Daoy (cell line): ENCODE measurements at places on chromosomes 13 and 19.
A peak's percentile ranks its signal among the peaks of the same experiment; 100 is the strongest.

DNA sequence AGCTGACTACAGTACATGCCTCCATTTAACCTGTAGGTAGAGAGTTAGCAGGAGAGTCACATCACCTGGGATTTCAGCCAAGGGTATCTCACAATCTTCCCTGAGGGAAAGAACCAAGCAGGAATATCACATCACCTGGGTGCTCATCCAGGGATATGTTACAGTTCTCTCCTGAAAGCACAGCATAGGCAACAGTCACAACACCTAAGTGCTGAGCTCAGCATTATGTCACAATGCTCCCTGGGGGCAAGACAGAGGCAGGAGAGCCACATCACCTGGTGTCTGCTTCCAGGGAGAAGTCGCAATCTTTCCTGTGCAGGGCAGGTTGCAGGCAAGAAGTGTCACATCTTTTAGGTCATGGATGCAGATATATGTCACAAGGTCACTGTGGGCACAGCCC is 9.4 kb upstream of the ZNF91 start:
- no peak for DNase-seq

GRCh38 chr13:110319397-110319773 is 12.3 kb downstream of the COL4A2 start:
- no peak for DNase-seq

- DNase-seq: no peak
Observed at GRCh38 chr19:2046046-2046907, 4.8 kb downstream of the MKNK2 start.

DNA sequence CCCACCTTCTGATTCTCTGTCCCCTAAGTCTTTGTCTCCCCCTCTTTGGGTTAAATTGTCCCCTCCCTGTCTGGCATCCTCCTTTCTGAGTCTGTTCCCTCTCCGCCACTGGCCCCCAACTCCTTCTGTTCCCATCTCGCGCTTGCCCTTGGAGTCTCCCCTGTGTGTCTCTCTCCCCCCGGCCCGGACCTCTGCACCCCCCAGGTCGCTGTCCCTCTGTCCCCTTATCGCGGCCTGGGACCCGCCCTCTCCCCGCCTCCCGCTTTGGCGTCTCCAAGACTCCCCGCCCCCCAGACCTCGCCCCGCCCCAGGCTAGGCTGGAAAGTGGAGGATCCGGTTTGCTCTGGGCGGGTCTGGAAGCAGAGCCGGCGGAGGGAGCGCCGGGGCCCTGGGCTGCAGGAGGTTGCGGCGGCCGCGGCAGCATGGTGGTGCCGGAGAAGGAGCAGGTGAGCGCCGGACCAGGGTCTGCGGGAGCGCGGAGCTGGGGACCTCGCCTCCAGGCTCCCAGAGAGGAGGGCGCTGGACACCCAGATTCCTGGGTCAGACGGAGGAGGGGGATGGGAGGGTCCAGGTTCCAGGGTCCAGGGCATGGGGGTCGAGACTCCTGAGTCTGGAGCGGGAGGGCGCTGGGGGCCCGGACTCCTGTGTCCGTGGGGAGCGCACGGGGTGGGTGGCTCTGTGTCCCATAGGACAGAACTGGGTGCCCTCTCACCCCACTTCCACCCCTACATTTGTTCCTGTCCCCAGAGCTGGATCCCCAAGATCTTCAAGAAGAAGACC is at the start of gene TRPM4:
TRPM4 (plus strand) TSS at position 348 of the 780 bp plus-strand sequence; CDS start at position 423, 75 bp downstream.
- DNase-seq: peak; percentile 87

DNA sequence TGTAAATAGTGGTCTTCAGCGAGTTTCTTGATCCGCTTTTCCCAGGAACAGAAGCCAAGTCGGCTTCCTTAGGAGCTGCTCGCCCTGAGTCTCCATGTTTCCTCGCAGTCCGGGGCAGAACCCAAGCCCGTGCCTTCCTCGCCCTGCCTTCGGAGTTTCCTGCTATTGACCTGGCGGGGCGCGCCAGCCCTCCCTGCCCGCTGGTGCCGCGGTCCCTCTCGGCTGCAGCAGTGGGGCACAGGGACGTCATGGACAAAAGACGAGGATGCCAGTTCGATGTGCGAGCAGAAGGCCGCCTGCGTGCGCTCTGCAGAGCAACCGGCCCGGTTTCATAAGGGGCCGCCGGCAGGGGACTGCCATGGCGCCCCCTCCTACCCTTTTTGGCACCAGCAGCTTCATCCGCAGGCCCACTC is 156.6 kb downstream of the TM9SF2 start:
- DNase-seq: peak; percentile 29

DNA sequence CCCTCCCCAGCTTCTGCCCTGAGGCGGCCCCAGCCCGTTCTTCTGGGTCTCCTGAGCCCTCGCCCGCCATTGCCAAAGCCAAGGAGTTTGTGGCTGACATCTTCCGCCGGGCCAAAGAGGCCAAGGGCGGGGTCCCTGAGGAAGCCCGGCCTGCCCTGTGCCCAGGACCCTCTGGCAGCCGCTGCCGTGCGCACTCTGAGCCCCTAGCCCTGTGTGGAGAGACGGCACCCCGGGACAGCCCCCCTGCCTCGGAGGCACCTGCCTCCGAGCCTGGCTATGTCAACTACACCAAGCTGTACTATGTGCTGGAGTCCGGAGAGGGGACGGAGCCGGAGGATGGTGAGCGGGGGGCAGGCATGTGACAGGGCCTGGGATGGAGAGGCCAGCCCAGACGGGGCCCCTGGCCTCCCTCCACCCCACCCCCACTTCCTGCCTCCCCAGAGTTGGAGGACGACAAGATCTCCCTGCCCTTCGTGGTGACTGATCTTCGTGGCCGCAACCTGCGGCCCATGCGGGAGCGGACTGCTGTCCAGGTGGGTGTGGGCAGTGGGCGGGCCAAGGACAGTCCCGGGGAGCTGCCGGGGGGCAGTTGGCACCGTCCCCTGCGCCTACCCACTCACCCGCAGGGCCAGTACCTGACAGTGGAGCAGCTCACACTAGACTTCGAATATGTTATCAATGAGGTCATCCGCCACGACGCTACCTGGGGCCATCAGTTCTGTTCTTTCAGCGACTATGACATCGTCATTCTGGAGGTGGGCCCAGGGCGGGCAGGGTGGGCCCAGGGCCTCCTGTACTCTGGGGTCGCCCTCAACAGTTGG is 7.0 kb downstream of the DCAF15 start:
- no peak for DNase-seq

DNA sequence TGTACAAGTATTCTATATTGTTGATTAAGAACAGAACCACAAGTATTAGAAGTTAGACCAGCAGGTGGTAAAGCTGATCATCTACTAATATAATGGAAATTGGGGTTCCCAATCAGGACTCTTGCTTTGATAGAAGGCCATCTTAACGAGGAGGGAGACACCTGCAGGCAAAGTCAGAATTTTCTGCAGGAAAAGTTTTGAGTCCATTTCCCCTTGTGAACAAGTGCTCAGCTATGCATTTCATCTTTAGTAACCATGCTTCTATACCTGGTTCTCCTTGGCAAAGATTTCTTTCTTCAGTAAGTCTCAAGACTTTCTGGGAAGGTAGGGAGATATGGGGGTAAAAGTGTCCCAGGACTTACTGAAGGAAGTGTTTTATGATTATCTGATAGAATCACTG is 36.1 kb upstream of the USPL1 start:
- no peak for DNase-seq

GRCh38 chr19:3851254-3852176 is 17.3 kb downstream of the ZFR2 start:
- DNase-seq: no peak

- DNase-seq: no peak
Observed at GRCh38 chr19:14496834-14497227, 904 bp upstream of the GIPC1 start.

DNA sequence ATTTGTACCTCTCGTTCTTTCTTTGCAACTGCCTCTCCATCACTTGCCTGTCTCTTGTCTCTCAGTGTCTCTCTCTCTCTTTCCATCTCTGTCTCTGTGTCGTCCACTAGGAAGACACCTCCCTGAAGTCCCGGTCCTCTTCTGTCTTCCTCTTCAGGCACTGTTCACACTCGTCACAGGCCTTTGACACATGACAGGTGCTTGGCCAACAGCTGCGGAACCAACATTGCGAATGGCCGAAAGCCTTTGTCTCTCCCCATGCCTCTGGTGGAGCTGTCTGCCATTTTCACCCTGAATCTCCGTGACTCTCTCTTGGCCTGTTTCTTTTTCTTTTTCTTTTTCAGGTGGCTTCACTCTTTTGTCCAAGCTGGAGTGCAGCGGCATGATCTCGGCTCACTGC is 2.8 kb downstream of the HIPK4 start:
- DNase-seq: no peak

DNA sequence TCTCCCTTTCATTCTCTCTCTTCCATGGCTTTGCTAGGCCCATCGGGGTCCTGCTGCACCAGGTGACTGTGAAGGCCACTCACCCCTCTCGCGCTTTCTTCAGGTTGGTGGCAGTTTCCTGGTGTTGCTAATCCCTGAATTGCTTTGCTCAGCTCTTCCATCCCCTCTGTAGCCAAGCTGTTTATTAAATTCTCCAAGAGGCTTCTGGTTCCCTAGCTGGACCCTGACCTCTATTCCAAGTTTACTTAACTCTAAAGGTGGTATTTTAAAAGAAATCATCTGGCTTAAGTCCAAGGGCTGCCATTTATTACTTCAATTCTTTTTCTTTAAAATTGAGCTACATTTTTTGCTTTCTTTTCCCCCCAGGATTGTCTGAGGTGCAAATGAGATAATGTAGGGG is 32.7 kb upstream of the MICU2 start:
- no peak for DNase-seq

DNA sequence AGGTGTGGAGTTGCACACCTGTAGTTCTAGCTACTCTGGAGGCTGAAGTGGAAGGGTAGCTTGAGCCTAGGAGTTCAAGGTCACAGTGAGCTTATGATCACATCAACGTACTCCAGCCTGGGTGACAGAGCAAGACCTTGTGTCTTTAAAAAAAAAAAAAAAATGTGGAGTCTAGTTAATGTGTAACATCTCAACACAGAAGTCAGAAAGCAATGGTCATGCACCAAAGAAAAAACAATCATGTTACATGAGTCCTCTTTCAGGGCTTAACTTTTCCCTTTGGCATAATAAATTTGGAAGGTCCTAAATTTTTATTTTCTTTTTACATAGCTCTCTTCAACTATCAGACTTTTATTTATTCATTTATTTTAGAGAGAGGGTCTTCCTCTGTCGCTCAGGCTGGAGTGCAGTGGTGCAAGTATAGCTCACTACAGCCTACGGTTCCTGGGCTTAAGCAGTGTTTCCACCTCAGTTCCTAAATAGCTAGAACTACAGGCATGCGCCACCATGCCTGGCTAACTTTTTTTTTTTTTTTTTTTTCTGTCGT is 22.3 kb downstream of the SETDB2 start:
- no peak for DNase-seq

DNA sequence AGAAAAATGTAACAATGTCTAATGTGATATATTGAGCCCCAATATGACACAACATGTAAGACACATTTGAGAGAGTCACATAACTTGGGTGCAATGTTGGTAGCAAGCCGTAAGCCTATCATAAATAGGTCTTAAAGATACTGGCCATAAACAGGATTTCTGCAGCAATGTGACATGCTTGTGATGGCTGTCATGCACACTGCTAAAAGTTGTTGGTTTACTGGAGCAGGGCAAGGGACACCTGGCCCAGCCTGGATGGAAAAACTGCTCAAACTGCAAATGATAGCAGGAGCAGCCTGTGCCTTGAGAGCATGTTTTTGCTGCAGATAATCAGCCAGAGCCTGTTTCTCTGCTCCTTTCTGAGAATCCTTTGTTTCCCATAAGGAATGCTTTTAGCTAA is 136.7 kb upstream of the ZNF91 start:
- DNase-seq: no peak

DNA sequence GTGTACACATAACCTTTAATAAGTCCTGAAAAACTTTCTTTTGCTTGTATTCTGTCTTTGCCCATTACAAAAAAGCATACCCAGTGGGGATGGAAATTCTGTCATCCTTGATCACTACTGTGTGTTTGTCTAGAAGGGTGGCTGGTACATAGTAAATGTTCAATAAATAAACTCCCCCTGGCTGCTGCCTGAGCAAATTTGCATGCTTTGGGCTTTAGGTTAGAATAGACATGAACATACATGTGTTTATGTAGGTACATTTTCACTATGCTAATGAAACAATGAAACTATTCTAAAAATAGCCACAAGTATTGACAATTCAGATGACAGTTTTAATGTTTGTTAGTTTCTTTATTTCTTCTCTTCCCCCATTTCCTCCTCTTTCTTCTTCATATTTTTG is 36.1 kb downstream of the TNFSF13B start:
- DNase-seq: no peak

- no peak for DNase-seq
Observed at GRCh38 chr13:88623150-88623549, 952.0 kb downstream of the SLITRK5 start.

GRCh38 chr13:88314496-88314895 is 643.3 kb downstream of the SLITRK5 start:
- DNase-seq: no peak

GRCh38 chr13:112342841-112343361 is 33.3 kb upstream of the SPACA7 start:
- DNase-seq: no peak

DNA sequence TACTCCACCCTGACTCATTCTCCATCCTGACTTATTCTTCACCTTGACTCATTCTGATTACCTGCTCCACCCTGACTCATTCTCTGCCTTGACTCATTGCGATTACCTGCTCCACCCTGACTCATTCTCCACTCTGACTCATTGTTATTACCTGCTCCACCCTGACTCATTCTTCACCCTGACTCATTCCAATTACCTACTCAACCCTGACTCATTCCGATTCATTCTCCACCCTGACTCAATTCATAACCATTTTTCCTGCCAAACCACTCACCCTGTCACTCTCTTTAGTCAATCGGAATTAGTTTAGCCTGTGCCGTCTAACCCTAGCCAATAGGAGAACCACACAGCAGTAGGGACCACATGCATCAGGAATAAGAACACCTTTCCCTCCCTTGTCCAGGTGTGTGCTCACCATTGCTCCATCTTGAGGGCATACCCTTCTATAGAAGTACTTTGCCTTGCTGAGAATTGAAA is 1227.4 kb upstream of the PCDH20 start:
- DNase-seq: peak; percentile 19

GRCh38 chr19:15282311-15282705 is 50.0 kb downstream of the BRD4 start:
- no peak for DNase-seq
